ENCODE measurements at places on chromosomes 7 and 10.

DNA sequence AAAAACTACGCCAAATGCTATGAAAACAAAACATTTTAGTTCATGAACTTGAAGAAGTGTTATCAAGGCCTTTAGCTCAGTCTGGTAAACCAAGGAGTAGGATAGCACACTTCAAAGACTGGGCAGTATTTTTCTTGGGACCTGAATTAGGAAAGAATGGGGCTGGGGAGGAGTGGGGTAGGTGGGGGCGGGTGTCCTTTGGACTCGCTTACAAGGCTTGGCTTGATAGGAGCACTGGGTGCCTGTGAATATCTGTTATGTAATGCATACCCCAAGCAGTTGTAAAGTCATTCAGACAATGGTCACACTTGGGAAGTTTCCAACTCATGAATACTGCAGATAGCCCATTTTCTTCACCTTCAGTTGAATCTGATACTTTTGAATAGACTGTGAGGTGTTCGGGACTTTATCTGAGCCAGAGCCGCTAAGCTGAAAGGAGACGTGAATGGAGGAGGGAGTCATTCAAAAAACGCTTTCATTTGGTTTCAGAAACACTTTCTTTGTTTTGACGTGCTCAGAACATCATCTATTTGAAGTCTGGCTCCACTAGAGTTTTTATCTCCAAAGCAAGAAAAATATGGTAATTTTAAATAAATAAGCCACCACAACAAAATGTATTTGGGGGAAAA lies 70.1 kb upstream of the FAM204A start:
- DNase-seq: no peak

DNA sequence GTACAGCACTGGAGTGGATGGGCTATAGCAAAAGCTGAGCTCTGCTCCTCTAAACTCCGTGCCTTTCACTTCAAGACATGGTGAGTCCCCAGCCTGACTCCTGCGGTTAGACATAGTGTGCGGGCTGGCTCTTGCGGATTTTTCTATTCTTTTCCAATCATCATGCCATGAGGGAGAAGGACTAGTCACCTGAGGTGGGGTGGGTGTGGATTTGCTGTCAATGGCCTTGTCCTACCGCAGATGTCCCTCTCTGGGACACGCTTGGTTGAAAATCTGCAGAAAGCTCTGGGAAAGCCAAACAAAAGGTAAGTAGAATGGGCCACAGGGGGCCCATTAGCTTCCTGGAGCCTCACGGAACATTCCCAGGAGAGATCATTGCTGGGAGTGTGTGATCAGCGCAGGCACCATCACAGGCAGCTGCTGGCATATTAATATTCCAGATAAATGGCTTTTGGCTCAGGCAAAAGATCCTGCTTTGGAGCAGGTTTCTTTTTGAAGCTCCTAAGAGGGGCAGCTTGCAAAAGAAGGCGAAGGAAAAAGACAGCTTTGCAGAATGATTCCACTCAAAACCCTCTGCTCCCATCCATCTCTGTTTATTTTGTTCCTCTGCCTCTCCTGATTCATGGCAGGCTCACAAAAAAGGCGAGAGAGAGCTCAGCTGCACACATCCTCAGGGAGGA lies 509.0 kb upstream of the ZMIZ1 start:
- no peak for DNase-seq

DNA sequence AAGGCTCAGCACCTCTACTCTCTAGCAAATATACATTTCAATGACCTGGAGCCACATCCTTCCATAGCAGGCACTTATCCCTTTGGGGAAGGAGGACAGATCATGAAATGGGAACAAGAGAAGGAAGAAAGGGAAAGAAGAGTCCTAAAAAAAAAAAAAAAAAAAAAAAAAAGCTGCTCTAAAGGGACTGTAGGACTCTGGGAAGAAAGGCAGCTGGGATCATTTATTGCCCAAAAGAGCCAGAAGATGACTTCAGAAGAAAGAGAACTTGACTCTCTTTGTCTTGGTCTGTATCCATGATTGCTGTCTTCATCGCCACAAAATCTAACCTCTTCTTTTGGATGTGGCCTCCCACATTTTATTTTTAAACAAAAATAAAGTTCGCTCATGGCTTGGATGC lies 203.6 kb upstream of the CELF2 start:
- DNase-seq: no peak

- no peak for DNase-seq
These were observed 6.7 kb downstream of the IFIT5 start for GRCh38 chr10:89421018-89421476.

- no peak for DNase-seq
These were observed 83.9 kb upstream of the TRIL start for GRCh38 chr7:29041991-29042390.

GRCh38 chr10:16948361-16948760 lies 131.1 kb upstream of the RSU1 start:
- DNase-seq: no peak

GRCh38 chr7:17971411-17971810 lies 31.1 kb upstream of the SNX13 start:
- DNase-seq: no peak

GRCh38 chr7:108196004-108196403 lies 65.8 kb upstream of the LAMB4 start:
- no peak for DNase-seq

DNA sequence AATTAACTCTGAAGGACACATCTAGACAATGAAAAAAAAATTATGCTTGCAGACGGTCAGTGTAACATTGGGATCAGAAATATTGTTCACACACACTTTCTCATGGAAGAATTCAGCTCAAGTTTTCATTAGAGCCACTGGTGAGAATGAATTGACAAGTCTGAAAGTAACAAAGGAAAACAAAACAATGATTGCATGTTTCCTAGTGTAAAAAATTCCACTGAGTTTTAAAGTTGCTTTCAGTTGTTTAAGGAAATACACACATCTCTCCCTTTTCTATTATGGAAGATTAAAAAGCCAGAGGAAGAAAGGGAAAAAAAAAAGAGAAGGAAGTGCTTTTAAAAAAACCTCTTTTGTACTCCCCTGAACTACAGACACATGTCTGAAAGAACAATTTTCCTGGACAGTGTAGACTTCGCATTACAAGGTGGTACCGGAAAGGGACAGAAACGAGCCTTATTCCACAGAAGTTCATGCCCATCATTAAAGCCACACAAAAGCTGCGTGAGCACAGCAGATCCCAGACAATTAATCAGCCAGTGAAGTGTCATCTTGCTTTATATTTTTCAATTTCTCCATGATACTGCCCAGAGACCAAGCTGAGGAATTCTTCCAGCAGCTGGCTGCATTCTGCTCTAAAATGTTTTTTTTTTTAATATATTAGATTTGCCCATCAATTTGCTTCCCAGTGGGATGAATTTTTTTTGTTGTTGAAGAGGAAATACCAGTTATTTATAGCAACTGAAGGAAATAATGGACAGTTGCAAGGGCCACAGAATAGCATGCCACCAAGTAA lies 294.8 kb downstream of the DOCK4 start:
- no peak for DNase-seq

DNA sequence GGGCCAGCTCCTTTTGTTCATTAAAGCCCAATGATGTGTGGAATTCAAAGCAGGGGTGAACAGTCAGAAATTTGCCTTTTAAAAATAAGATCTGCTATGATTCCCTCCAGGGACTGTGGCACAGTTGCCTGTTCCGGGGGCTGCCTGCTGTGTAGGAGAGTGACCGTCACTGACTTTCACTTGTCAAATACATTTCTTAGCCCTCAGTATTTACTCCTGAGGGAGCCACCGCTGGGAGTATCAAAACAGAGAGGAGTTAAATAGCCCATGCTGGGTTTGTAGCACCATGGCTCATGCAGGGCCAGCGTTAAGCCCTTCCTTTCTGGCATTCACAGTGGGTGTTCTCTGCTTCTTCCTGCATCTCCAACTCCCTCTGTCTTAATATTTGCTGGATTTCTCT lies 897.8 kb downstream of the SORCS3 start:
- DNase-seq: no peak

DNA sequence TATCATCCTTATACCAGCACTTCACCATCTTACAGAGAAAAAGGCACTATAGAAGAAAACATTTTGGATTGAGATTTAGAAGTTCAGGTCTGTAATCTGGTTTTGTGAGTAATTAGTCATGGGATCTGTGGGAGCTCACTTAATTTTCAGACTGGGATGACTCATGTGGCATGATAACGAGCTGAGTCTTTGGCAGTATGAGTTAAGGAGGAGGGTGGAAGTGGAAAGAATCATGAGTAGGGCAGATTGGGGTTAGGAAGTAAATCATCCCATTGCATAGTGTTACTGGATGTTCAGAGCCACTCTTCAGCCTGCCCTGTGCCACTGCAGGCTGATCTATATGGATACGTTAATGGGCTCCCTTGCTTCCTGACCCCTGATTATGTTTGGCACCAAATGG lies 64.9 kb downstream of the ZNF92 start:
- peak; percentile 88 for DNase-seq

DNA sequence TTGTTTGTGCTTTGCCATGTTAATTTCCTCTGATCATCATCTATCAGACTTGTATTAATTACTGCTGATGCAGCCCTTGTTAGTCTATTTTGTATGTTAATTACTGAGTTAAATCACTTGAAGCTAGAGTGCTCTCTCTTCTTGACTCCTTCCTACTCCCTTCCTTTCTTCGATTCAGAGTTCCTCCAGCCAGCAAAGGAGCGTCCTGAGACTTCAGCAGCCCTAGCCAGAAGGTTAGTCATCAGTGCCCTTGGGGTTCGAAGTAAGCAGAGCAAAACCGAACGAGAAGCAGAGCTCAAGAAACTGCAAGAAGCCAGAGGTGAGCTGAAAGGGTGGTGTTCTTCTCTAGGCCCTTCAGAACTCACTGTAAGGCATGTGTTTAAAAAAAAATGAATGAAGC lies 32.1 kb downstream of the LOXL4 start:
- no peak for DNase-seq

- DNase-seq: no peak
These were observed 59.9 kb upstream of the DNAJB6 start for GRCh38 chr7:157276731-157277562.

DNA sequence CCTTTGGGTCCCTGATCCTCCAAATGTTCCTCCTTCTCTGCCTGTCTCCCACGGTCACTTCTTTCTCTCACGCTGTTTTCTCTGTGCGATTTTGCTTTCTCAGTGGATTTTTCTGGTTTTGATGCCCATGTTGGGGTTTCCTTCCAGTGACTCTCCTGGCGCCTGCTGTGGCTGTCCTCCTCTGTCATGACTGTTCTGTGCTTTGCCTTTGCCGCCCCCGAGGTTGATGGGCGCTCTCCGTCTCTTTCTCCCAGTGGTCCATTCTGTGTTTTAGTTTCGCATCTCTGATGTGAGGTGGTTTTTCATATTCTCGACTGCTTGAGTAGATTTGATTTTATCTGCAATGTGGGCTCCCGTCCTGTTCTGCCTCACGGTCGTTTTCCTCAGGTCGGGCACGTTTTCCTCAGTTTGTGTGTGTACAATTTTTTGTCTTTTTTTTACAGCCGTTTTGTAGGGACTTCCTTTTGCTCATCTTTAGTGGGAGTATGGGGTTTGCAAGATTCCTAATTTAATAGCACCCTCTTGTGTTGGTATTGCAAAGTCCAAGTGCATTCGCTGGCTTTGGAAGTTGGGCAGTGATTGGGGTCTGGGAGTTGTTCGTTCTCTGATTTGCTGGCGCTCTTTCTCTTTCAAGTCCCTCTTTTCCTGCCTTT lies 100.0 kb downstream of the INPP5A start:
- DNase-seq: no peak

DNA sequence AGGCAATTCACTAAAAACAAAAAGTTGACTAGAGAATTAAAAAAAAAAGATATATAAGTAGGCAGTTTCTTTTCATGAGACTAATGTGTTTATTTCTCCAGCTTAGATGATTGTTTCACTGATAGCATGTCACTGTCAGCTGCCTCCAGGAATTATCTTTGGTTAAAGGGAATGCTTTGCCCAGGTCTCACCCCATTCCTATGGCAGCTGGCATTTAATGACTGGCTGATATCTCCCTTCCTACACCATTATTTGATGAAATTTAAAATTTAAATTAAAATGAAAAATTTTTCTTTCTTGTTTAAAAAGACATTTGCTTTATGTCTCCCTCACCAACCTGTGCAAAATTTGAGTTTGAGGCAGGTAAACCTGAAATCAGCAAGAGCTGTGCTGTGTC lies 214.5 kb upstream of the PRSS1 start:
- DNase-seq: no peak

DNA sequence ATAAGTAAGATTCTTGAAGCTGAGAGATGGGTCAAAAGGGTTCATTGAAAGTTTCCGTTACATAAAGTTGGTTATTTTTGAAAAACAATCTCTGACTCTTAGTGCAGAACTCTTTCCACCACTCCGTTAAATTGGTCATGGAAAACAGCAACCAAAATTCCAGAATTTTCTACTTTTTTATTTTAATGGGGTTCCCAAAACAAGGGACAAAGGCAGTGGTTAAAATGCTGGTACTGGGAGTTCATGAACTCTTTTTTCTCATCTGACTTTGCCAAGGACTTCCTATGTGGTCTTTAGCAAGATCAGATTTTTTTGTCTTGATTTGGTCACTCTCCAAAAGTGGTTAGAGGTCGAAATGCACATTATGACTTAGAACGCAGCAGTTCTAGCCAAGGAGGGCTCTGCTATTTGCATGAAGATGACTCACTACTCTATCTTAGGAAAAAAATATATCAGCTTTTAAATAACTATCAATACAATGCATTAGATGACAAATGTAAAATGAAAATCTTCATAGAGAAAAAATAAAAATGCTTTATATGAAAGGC lies 145.7 kb downstream of the REEP3 start:
- no peak for DNase-seq

DNA sequence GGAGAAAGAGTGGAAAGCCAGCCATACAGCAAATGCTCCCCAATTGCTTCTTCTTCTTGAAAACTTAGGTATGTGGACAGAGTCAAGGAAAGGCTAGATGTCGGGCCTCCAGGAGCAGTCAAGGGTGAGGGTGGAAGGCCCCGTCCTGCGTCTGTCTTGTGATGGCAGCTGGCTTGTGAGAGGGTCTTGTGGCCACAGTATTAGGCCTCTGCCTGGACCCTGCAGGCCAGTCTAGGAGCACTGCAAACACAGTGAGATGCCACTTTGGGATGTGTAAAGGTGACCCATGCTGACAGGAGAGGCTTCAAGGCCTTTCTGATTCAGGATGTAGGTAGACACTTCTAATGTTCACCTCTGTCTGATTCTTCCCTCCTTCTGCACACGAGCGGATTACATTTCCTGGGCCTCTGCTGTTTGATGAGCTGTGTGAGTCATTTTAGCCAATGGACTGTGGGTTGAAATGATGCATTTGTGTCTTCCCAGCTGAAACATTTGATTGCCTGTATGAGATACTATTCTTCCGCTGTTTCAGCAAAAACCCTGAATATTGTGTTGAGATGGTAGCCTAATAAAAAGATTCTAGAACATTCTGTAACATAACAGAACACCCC lies 135.4 kb downstream of the EMX2 start:
- peak; percentile 65 for DNase-seq
